ENCODE measurements at places on chromosomes 5 and 9.

DNA sequence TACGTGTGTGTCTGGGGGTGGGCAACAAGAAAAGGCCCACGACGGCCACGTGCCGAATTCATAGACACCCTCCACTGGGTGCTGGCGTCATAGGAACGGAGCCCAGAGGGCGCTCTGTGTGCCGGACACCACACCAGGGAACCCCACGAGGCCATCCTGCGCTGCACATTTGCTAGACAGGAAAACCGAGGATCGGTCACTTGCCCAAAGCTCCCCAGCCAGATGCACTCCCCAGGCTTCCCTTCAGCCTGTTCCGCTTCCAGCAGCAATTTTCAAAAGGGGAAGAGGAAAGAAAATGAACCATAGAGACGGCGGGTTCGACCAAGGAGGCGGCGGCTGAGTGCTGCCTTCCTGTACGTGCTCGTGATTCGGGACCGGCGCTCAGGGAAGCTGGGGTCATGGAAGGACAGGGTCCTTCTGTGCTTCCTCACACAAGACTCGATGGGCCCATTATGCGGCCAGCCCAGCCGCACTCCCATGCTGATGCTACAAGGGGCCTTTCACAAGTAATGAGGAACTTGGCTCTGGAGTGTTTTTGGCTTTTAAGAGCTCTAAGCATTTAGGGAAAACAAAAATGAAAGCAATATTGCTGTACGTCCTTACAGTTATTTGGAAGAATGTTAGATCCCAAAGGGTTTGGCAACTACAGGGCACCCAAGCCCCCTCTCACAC, 124.6 kb upstream of the SARDH start:
- DNase-seq = no peak

- no peak for DNase-seq
Measured at GRCh38 chr9:5922192-5922591, 31.5 kb downstream of the MLANA start.

DNA sequence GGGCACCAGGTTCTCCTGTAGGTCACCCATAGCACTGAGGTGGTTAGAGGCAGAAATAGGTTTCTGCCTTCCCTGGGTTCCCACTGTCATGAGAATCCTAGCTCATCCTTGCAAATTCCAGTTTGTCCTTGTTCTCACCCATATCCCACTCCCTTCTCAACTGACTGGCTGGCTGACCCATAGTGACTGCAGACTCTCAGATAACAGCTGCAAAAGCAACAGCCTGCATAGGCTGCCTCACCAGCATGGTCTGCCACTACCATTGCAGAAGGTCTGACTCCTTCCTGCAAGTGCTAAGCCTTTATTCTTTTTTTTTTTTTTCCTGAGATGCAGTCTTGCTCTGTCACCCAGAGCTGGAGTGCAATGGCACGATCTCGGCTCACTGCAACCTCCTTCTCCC, 194.0 kb downstream of the SEMA6A start:
- no peak for DNase-seq

- no peak for DNase-seq
Measured at GRCh38 chr5:157067005-157067404, 8.1 kb upstream of the HAVCR1 start.

DNA sequence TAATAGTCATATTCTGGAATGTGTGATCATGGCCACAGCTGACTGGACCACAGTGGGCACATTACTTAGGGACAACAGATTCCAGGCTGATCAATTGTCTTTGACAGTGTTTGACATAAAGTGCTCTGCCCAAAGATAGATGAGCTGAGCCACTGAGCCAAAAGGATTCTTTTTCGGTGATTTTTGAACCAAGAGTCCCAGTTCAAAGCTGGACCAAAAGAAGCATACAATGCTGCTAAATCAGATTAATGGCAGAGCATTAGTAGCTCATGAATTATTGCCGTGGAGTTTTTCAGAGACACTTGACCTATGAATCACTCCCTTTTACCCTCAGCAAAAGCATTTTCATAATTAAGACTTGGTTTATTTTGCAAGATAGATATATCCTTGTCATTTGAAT, 160.6 kb downstream of the IZUMO3 start:
- DNase-seq = no peak

GRCh38 chr5:134177369-134178095, 782 bp upstream of the SKP1 start:
- no peak for DNase-seq

DNA sequence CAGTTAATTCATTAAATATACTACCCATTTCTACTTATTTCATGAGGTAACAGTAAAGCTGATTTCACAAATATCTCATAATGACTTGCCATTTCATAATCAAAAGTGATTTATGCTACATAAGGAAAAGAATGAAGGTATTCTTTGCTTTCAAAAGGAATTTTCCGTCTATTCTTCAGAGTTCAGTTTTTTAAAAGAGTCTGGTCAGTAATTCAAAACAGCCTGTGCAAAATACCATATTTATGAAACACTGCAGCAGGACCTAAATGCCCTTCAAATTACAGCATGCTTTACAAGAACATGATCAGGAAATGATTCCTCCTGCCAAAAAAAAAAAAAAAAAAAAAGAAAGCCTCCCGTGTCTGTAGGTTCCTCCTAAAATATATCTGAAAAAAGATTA, 154.7 kb downstream of the KIAA0825 start:
- no peak for DNase-seq

DNA sequence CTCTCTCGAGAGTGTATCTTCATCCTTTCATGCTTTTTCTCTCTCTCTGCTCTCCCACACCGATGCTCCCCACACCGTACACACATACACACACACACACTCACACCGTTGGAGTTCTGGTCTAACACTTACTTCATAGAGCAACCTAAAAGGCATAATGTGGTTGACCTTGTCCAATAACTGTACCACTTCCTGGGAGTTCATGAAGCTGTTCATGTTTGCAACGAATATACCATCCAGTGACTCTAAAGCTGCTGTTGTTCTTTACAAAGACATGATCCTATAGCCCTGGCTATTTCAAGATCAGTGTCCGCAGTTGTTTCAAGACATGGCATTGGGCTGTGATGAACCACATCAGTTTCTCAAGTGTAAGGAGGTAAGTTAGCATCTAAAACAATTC, 10.0 kb downstream of the MEF2C start:
- no peak for DNase-seq

DNA sequence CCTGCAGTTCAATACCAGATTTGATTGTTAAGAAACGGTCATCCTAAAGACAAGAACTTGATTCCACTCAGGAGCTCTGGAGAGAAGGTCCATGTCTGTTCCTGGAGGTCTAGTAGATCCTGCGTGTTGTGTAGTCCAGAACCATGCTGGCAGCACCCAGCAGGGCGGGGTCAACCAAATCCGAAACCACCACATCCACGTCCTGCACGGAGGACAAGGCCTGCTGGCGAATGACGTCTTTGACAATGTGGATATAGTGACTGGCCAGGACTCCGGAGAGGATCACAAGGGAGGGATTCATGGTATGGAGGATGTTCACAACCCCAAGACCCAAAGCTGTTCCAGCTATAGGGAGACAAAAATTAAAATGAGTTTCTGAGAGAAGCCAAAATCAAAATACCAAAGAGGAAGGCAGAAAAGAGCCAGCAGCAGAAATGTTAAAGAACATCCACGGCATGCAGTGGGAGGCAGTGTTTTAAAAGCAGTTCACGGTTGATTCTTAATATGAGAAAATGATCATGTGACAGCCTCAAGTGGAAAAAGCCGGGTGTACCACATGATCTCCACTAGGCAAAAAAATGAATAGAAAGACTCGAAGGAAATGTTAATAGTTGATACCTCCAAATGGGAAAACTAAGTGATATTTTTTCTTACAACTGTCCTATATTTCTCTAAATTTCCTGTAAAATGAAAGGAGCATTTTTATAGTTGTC, 26.7 kb downstream of the CLTA start:
- DNase-seq = no peak

DNA sequence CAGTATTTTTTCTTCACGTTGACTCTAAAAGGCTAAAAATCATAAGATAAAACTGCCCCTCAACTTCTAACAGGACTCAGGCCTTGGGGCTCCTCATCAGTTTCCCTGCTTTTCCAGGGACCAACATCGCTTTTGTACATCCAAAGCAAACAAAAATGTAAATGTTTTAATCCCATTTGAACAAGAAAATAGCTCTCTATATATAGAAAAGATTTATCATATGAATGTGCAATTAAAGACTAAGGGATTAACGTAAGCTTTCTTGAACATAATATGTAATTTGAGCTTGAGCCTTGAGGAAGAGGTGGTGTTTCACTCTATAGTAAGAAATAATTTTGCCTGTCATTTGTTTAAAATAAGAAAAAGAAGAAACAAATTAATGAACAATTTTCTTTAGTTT, 547.2 kb upstream of the ACO1 start:
- DNase-seq = no peak

- DNase-seq = no peak
Measured at GRCh38 chr5:366541-367357, 45.2 kb downstream of the AHRR start.

- DNase-seq = no peak
Measured at GRCh38 chr5:24141046-24141445, 503.7 kb downstream of the CDH10 start.

GRCh38 chr5:28398185-28398584, 1359.8 kb upstream of the CDH9 start:
- DNase-seq = no peak

- no peak for DNase-seq
Measured at GRCh38 chr9:69918322-69918721, 97.7 kb downstream of the CFAP95 start.

DNA sequence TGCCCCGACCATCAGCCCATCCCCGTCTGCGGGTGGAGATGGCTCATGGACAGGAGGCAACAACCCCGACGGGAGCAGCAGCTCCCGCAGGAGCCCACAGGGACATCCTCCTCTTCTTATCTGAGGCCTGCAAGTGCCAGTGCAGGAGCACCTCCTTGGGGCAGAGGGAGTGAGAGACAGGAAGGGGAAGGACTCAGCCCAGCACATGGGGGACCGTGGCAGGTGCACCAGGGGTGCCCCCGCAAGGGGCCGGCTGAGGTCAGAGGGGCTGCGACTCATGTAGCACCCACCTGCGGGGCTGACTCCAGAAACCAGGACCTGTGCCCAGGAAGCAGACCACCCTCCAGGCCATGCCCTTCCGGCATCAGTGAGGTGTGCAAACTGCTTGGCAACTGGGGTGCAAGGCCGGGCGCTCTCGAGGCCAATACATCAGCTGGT, 259.8 kb upstream of the ADAMTS16 start:
- DNase-seq = no peak

GRCh38 chr5:15639288-15639687, 139.3 kb downstream of the FBXL7 start:
- DNase-seq = no peak

- DNase-seq = peak; percentile 90
Measured at GRCh38 chr5:73448463-73449136, at the start of gene FOXD1. TSS of gene FOXD1 (minus strand) at chr5:73448777. CDS start at chr5:73448362, 415 bp downstream.

DNA sequence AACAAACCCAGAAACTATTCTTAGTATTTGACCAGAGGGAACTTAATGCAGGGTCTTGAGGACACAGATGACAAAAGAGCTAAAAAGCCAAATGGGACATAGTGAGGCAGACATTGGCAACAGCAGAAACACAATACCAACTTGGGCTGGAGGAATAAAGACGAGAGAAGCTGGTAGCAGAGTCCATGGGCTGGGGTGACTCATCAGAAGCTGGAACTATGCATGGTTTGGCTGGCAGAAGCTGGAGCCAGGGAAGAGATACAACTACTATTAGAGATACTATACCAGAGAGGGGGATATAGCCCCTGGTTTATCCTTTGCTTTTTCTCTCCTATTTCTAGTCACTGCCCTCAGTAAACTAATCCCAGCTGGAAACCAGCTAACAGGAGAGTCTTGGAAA, 29.2 kb upstream of the DPYSL3 start:
- DNase-seq = no peak

All from NCI-H460 (cell line).